Iris pigment epithelial cell (primary cell): ENCODE measurements at places on chromosomes 5 and 9.
A peak's percentile ranks its signal among the peaks of the same experiment; 100 is the strongest.

DNA sequence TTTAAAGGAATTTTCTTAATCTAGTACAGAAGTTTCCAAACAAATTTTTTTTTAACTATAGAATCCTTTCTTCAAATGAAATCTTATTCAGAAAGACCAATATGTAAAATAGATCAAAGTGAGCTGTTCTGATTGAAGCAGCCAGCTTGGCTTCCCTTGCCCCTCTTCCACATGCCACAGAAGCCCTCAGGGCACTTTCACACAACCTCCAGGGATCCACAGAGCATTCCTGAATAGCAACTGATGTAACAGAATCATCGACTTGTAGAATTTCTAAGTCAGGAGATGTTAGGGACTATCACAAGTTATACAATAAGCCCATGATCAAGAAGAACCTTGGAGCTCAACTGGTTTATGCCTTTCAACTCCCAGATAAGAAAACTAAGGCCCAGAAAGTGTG lies 427.8 kb upstream of the C9orf72 start:
- no peak for DNase-seq

- DNase-seq: no peak
Observed at GRCh38 chr9:17839776-17840175, 260.9 kb downstream of the SH3GL2 start.

- no peak for DNase-seq
Observed at GRCh38 chr9:107984956-107985355, 495.4 kb upstream of the KLF4 start.

GRCh38 chr9:16341177-16341576 lies 529.3 kb downstream of the BNC2 start:
- DNase-seq: peak; percentile 50

GRCh38 chr5:141761-142160 lies 49.5 kb upstream of the LRRC14B start:
- DNase-seq: no peak

GRCh38 chr9:34179213-34180136 lies 632 bp downstream of the UBAP1 start:
- DNase-seq: peak; percentile 74

DNA sequence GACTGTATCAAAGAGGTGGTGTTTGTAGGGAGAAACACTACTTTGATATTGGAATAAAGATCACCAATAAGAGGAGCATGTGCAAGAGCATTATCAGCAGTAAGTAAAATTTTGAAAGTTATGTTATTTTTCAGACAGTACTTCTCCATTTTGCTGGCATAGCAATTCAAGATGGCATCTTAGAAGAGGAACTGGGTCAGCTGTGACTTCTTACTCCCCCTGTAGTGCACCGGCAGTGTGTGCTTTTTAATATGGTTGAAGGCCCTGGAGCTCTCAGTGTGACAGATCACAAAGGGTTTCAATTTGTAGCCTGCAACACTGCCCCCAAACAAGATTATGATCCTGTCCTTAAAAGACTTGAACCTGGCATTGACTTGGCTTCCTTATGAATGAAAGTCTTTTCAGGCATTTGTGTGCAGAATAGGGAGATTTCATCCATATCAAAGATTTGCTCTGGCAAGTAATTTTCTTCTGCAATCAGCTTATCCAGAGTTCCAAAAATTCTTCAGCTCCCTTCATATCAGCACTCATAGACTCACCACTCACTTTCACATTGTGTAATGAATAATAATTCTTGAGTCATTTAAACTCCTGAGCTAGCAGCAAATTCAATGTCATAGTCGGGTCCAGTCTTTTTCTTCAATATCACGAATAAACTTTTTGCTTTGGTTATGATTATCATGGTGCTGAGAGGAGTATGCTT lies 105.7 kb upstream of the MAMDC2 start:
- no peak for DNase-seq

DNA sequence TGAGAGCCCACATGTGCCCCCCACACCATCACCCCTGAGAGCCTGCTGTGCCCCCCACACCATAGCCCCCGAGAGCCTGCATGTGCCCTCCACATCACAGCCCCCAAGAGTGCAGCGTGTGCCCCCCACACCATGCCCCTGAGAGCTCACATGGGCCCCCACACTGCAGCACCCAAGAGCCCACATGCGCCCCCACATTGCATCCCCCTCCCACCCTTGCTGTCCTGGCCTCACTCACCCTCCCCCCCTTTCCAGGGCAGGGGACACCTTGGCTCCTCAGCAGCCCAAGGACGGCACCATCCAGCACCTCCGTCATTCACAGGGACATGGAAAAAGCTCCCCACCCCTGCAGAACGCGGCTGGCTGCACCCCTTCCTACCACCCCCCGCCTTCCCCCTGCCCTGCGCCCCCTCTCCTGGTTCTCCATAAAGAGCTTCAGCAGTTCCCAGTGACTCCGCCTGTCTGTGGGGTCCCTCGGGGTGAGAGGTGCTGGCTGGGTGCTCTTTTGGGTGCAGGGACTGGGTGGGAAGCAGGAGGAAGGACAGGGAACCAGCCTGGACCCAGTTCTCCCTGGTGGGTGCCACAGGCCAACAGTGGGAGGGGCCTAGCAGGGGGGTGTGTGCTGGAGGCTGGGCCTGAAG lies 5.0 kb downstream of the LCN1 start:
- no peak for DNase-seq

GRCh38 chr9:134177624-134178393 lies 13.4 kb upstream of the RNU6ATAC start:
- DNase-seq: no peak

DNA sequence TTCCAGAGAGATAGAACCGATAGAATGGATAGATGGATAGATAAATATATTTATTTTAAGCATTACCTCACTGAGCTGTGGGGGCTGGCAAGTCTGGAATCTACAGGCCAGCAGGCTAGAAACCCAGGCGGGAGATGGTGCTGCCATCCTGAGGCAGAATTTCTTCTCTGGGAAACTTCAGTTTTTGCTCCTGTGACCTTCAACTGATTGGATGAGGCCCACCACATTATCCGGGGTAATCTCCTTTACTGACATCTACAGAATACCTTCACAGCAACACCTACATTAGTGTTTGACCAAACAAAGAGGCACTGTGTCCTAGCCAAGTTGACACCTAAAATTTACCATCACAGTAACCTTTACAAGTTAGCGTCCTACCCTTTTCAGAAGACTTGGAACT lies 29.2 kb upstream of the TENT4A start:
- no peak for DNase-seq

DNA sequence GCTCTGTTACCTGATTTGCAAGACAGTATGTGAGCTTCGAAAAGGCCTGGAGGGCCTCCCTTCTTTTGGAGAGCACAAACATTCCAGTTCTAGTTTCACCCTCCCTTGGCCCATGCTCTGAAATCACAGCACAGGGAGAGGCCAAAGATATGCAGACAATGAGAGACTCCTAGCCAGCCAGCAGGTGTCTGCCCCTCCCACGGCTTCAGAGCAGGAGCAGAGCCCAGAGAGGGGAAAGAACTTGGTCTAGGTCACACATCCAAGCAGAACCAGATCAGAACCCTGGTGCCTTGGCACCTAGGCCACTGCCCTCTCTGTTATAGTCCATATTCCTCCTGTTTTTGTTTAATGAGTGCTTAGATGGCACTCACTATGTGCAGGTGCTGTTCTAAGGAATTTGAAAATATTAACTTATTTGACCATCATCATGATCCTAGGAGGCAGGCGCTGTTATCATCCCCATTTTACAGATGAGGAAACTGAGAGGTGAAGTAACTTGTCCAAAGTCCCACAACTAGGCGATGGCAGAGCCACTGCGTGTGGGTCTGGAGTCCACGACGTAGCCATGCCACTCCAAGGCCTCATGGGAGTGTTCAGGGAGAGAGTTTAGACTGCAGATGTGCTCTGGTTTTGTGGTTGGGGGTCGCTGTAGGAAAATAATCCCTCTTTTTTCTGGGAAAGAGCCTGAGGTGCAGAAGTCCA lies 27.2 kb downstream of the TMOD1 start:
- DNase-seq: no peak

GRCh38 chr5:41214182-41214581 lies 850 bp upstream of the C6 start:
- no peak for DNase-seq

DNA sequence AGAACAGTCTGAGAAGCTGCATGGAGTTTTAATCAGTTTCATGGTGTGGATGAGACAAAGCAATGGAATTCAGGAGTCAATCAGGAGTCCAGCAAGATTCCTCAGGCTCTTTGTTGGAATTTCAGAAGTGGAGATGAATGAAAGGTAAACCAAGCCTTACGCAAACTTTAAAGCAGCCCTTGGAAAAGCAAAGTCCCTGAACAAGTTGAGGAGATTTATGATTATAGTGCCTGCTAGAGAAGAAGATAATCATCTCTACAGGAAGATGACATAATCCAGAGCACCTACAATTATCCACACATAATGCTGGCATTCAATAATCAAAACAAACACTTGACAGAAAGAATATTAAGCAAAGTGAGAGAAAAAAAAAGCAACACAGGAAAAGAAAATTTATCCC lies 1380.1 kb upstream of the NUDT12 start:
- no peak for DNase-seq

GRCh38 chr5:113119246-113119924 lies 142.8 kb downstream of the DCP2 start:
- no peak for DNase-seq

DNA sequence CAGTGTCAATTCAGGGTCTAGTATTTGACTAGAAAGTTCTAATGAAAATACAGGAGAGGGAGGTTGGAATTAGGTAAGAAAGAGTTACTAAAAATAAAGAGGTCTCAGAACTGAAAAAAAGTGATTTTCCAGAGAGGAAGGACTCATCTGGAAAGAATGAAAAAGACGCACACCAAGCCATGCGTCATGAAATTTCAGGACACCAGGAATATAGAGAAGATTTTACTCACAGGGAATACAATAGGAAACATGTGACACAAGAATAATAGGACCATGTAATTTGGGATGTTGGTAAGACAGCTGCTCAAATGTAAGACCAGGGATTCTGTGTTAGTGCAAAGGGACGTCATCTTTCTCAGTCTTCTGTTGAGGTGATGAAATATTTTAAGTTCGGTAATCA lies 224.7 kb downstream of the GDNF start:
- peak; percentile 77 for DNase-seq
